ENCODE measurements at places on chromosomes 12 and 14. TPM values are rescaled to one million over a fixed set of nuclear protein-coding genes. Genes with fewer than 3 reads are reported as not detected.

DNA sequence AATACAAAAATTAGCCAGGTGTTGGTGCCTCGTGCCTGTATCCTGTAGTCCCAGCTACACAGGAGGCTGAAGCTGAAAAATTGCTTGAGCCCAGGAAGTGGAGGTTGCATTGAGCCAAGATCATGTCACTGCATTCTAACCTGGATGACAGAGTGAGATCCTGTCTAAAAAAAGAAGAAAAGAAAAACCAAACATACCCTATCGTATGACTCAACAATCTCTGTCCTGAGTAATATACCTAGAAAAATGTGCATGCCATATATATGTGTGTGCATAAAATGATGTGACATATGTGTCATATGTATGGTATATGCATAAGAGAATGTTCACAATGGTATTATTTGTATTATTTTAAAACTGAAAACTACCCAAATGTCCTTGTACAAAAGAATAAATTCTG lies 261.5 kb upstream of the CLEC14A start:
- DNase-seq = no peak

- DNase-seq = no peak
Measured at GRCh38 chr12:123829561-123829960, 67.5 kb downstream of the DNAH10 start.

DNA sequence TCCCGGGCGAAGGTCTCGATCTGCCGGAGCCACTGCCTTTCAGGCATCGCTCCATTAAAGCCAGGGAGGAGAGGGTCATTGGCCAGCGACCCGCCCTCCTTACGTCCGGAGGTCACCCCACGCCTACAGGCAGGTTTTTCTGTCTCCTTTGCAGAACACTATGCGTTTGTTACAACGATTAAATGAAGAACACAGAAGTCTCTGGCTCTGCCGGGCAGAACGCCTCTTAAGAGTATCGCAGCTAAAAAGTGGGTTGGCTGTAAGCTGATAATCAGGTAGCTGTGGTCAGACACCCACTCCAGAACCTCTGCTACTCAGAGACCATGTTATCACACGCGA lies 15.0 kb downstream of the OTX2 start:
- no peak for DNase-seq

DNA sequence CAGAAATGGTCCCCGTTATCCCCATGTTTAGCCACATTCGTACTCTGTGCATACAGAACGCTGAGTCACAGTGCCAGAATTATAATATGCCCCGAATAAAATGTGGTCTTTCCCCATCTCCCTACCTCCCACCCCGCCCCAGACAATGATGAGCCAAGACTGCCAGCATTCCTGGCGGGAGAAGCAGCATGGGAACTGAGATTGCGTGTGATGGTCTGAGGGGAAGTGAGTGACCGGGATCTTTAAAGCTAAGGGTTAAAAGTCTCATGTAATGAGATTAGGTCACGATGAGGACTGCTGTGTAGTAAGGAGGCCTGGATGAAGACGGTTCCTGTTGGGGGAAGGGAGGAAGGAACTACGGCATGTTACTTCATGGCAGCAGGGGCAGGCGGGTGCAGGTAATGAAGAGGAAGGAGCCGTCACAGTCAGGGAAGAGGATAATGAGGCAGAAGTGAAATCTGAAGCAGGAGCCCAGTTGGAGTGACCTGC lies 243.3 kb upstream of the FKBP4 start:
- no peak for DNase-seq

DNA sequence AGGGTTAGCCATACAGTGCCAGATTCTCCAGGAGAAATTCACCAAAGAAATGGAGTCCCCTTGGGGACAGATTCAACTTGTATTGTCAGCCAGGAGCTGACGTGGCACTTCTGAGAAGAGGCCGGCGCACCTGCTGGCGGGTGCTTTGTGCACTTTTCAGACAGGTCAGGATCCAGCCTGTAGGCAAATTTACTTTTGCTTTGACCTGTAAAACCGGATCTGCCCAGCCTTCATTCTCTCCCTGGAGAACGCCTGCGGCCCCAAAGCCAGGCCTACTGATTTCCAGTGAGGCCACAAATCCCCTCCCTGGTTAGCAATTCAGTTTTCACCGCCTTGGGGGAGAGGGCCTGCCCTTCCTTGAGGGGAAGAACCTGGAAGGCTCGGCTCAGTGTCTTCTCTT lies 17.4 kb downstream of the P2RX4 start:
- no peak for DNase-seq

GRCh38 chr12:19008102-19008501 lies 121.4 kb upstream of the PLEKHA5 start:
- no peak for DNase-seq

DNA sequence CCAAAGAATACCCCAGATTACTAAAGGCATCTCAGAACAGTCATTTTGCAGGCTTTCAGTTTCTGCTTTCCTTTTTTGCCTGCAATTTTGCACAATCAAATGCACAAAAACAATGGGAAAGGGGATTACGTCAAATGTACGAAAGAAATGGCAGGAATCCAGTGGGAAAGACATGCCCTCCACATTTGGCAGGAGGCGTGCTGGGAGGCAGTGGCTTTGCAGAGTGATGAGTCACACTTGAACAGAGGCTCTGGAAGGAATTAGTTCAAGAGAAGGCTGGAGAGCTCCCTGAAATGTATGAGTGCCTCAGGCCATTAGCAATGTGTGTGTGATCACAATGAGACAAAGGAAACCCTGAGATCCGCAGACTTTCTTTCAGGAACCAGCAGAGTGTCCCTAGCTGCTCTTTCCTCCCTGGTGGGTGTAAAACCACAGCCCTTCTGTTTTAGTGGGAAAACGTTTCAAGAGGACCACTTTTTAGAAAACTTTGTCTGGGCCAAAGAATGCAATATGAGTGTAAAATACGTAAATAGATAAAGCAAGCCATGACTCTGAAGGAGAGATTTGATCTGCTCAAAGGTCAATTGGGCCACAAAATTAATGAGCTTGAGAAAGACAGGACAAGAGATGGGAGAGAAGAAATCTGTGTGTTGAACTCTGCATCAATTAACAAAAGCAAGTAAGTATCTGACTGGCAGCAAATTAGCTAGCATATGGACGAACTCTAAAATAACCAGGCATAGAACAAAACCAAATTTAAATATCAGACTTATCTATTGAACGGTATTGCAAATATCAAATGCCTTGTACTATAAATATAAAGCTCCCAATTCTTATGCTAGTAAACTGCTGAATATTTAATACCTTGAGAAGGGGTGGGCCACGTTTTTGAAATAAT lies 155.4 kb upstream of the PDE3A start:
- DNase-seq = no peak

GRCh38 chr14:88868558-88869159 lies 44.2 kb downstream of the TTC8 start:
- no peak for DNase-seq

DNA sequence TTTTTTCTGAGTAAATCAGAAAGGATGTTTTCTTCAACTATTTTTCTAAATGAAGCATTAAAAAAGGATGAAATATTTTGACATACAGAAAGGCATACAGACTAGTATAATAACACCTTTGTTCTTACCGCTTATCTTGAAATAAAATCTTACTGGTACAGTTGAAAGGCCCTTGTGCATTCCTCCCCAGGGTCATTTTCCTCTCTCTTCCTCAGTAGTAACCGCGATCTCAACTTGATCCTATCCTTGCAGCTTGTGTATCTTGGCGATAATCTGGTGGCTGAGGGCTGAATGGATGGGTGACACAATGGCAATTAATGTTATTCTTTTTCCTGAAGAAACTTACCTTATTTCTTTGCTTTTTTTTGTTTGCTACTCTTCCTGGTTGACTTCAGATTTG lies 18.5 kb downstream of the GAS2L3 start:
- no peak for DNase-seq

- no peak for DNase-seq
Measured at GRCh38 chr12:52975204-52975603, 26.3 kb downstream of the KRT18 start.

Gene LRRK2
- not detected for total RNA-seq

Gene ADSS1
- 0.96 TPM for total RNA-seq

Gene TRHDE
- not detected for total RNA-seq

Gene STYK1
- not detected for total RNA-seq
